Ureter (tissue), 1 donor: ENCODE measurements at places on chromosomes 2 and 18.

DNA sequence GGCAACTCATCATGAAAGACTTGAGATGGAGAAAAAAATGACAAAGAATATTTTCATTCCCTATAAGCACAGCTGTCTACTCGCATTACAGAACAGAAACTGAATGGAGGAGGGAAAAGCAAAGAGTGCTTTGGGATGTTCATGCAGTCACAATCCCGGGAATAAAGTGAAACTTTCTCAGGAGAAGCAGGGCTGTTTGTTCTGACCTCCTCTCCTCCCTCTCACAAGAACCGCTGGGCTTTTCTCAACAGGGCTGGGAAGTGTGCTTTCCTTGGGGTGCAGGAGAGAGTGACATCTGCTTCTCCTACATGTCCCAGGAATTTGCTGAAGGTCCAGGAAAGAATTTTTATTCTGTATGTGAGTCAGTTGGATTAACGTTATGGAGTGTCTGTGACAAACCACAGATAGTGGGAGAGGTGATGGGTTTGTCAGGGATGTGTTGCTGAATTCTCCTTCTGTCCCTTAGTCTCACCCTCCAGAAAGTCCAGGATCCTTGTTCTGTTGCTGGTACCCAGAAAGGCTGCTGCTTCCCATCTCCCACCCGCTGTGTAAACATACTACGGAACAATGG lies 125.6 kb downstream of the HRH4 start:
- no peak for DNase-seq

DNA sequence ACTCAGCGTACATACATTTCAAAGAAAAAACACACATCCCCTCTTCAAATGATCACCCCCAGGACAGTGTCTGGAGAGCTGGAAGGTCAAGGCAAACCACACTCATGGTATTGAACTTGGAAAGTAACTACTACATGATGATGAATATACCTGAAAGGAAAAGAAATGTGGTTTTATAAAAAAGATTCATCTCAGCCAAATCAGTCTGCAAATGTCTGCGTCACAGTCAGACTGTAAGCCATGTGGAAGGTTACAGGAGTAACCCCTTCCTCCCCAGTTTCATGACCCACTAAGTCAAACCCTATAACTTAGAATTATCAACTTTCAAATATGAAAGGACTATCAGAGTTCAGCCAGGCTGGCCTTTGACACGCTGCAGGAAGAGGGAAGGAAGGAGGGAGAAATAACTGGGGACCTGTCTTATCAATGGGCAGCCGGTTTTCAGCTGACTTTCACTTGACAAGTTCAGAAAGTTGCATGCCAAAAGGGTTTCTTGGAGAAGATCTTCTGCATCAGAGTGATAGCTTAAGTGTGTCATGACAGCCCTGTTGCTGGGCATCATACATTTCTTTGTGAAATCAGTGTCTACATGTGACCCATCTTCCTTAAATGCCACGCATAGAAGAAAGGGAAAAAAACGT lies 7.0 kb upstream of the BMP10 start:
- DNase-seq: no peak

GRCh38 chr2:190979906-190980629 lies 33.9 kb downstream of the STAT1 start:
- DNase-seq: peak; percentile 85

DNA sequence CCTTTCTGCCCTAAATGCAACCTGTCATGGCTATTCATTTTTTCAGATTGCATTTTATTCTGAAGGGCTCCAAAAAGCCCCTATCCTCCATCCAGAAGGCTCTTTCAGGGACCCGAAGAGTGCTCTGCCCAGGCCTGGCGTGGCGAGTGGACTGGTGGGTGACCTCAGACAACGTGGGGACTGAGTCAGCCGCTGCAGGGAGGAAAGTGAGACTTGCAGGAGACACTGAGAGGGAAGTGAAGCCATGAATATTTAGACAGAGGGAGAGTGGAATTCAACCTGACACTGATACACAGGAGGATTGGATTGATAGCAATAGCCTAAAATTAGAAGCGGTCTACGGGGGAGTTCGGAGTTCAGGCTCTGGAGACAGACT lies 63.6 kb upstream of the SIX2 start:
- no peak for DNase-seq
